ENCODE measurements at places on chromosomes 6 and 20. TPM values are rescaled to one million over a fixed set of nuclear protein-coding genes. Genes with fewer than 3 reads are reported as not detected.

GRCh38 chr6:34090935-34091334, 55.0 kb downstream of the GRM4 start:
- no peak for DNase-seq

The NKX2-2 gene
- 3.7 TPM for total RNA-seq

DNA sequence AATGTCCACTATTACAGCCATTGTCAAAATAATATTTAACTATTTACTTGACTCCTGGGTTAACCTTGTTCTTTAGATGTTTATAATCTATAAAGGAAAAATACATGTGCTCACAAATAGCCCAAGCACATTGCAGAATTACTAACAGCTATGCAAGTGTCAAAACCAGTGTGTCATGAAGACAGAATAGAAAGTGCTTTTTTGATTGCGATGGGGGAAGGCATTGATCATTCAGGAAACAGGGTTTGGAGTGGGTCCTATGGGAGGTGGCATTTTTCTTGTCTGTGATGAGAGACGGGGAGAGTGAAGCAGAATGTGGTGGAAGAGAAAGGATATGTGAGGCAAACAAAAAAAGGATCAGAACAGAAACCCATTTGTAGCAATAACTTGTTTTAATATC, 1.0 kb upstream of the AGPAT4 start:
- no peak for DNase-seq

DNA sequence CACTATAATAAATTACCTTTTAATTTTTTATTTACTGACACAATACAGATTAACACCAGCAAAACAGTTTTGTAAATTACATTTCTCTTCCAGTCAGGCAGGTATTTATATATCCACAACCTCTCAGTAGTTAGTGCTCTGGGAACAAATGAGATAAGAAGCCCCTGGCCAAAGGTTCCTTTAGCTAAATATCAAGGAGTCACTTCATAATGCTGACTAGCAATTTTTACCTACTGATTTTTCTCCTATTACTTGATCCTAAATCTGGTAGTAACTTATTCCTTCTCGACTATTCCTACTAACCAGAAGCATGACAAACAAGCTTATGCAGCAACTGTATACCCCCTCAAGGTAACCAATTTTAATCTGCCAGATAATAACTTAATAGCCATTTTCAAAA, 46.3 kb downstream of the SEC63 start:
- DNase-seq = no peak

DNA sequence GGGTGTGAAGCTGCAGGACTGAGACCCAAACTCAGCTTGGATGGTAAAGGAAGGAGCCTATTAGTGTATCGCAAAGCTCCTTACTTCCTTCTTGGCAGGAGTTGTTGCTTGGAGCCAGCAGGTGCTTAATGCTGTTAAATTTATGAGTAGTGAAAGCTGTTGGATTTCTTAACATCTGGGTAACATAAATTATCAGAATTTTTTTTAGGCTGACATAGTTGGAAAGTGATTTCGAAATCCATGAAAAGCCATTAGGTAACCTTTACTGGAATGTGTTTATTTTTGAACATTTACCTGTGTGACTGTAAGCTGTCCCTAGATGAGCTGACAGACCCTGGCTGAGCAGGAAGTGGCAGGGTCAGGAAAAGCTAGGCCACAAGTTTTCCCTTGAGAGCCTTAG, 470.4 kb upstream of the SLC35B3 start:
- DNase-seq = no peak

The ADAM33 gene
- total RNA-seq = not detected

- no peak for DNase-seq
These were observed 246.8 kb downstream of the CD83 start for GRCh38 chr6:14364370-14364769.

The MTFR2 gene
- total RNA-seq = 10.1 TPM

DNA sequence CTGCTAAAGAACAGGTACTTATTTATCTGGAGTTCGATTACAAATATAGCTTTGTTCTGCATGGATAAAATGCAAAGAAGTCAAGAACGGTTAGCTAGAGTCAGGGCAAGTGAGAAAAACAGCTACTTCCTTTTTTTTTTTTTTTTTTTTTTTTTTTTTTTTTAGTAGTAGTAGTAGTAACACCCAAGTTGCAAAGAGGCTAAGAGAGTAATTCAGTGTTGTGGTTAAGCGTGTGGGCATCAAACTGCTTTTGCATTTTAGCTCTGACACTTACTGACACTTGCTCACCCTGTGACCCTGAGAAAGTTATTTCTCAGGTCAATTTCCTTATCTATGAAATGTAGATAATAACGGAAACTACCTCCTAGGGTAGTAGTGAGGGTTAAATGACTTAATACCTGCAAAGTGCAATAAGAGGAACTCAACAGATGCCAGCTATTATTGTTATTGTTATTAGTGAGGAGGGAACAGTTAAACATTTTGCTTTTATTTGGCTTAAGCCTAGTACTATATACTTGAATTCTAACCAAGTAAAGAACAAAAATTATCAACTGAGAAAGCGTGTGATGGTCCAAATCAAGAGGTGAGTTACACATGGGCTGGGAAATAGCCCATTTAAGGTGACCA, 86.7 kb upstream of the BACH2 start:
- DNase-seq = no peak

DNA sequence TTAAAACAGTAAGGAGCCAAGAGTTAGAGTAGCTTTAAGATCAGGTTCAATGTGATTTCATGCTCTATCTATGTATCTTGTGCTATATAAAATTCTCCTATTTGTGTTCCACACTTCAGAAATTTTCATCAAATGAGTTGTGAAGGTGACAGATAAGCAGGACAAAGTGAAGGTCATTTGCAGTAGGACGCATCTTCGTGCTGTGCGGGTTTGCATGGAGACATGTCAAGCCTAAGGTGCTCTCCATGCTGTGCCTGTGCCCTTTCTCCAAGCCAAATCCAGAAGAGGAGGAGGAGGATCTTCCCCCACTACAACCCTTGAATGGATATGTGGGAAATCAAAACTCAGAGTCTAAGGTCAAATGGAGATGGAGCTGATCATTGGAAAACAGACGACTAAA, 147.3 kb upstream of the NEDD9 start:
- DNase-seq = no peak

Data from Daoy (cell line).